ENCODE measurements at places on chromosomes 2 and 18.

GRCh38 chr2:26459991-26460612 is 17.8 kb downstream of the OTOF start:
- no peak for DNase-seq

DNA sequence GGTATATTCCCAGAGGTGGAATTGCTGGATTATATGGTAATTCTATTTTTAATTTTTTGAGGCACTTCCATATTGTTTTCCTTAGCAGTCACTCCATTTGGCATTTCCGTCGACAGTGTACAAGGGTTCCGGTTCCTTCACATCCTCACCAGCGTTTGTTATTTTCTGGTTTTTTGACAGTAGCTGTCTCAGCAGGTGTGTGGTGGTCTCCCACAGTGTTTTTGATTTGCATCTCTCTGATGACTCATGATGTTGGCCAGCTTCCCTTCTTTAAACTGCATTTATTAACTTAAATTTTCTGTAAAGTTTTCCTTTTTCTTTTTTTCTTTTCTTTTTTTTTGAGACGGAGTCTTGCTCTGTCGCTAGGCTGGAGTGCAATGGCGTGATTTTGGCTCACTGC is 19.7 kb downstream of the SH3BP4 start:
- no peak for DNase-seq

DNA sequence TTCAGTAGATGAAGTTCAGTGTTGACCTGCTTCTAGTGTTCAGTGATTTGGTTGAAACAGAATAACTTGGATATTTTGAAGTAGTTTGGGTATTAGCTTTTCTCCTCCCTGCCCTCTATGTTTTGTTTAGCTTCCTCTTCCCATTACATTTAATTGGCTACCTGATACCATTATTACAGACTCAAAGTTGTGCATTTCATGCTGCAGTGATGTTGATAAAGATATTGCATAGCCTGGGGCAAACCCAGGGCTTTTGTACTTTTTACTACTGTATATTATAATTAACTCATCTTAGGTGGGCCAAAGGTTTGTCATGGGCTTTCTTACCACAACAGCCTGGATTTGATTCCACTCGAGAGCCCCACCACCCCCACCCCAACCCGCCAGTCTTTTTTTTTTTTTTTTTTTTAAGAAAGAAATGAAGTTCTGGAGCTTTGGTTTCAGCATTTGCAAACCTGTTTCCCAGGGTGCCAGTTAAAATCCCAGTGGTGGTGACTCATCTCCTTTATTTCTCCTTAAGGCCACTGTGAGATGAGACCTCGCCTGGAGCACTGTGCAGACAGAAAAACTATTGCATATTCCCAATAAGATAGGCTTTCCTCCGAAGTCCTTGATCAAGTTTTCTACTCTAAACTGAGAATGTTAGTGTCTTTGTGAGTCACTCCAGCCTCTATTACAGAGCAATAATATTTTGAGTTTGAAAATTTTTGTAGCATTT is 393.7 kb upstream of the FANCL start:
- no peak for DNase-seq

DNA sequence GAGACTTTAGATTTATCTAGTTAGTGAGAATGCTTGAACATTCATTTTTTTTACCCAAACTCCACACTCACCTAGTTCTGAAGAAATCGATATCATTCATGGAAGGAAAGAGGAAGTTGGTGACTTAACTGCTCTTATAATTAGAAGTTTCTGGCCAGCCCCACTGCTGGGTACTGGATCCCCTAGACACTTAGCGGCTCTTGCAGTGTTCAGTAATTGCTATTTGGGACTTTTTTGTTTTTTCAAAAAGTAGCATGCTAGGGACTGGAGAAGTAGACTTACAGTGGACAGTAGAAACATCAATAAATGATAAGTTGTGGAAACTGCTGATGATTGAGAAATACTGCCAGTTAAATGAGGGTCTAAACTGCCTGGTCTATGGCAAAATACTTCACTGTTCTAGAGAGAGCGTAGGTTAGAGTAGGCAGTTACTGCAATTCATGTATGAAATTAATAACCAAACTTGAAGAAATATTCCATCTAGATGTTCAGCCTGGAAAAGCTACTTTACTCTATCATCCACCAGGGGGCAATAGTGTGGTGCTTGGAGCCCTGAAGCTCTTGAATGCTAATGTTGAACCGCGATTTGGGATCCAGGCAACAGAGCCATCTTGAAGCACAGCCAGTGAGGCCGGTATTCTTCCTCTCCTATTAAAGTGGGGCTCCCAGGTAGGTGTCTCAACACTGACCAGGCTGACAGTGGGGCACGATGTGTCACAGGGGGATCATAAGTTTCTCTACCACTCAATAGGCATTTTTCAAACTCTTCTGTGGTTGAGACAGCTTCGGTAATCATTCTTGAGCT is 146.1 kb upstream of the SESTD1 start:
- no peak for DNase-seq

DNA sequence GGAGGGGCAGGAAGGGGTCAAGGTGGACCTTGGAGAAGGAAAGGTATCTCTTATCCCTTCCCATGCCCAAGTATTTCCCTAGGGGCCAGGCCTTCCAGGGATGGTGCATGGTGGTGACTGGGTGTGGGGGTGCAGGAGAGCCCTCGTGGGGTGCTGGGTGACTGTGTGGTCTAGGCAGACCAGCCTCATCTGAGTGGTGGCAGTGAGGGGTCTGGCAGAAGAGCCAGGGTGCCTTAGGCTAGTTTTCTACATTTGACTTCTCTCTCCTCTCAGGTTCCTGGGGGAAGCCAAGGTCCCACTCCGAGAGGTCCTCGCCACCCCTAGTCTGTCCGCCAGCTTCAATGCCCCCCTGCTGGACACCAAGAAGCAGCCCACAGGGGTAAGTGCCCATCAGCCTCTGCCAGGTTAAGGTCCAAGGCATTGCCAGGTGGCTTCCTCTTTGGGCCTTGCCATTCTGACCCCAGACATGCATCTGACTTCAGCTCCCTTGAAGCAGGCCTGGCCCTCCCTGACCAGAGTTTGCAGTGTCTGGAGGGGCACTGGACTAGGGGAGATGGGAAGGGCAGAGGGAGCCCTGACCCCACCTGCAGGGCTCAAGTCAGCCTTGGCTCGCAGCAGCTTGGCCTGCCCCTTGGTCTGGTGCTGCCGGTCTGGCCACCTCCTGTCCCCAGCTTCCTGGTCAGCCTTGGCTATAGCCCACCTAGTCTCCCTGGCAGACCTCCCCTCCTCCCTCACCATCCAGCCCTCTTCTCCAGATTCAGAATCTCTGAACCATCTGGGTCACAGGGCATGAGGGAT is 49.8 kb downstream of the DYSF start:
- DNase-seq = no peak

DNA sequence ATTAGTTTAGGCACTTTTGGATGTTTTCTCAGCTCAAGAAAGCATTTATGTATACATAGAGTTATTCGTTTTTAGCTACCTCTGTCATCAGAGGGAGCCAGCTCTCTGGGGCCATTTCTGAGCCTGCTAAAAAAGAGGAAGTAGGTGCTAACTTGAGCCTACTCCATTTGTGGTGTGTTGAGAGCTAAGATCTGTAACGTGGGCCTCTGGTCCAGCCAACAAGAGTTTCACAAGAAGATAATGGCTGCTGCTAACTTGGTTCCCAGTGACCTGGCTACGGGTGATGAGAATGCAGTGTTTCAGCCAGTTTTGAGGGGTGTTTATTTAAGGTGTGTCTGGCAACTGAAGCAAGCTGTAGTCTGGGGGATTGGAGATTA is 182.5 kb downstream of the PRKCE start:
- no peak for DNase-seq

DNA sequence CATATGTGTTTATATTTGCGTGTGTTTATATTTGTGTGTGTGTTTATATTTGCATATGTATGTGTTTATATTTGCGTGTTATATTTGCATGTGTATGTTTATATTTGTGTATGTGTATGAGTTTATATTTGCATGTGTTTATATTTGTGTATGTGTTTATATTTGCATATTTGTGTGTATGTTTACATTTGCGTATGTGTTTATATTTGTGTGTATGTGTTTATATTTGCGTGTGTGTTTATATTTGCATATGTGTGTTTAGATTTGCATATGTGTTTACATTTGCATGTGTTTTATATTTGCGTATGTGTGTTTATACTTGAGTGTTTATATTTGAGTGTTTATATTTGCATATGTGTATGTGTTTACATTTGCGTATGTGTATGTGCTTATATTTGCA is 115.7 kb upstream of the CTDP1 start:
- no peak for DNase-seq

DNA sequence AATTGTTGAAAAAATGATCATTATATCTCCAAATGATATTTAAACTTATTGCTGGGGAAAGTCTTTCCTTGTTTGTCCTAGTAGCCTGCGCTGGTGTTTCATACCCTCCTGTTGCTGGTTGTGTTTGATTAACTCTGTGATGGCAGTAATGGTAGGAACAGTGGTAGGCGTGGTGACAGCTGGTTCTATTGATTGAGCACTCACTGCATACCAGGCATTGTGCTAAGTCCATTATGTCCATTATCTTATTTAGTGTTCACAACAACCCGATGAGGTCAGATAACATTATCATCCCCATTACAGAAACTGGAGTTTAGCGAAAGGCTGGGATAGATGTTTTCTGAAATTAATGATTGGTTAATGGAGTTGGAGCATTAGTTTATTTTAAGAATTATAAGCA is 77.8 kb upstream of the STON1 start:
- DNase-seq = no peak

GRCh38 chr2:218238887-218239286 is 21.9 kb downstream of the ARPC2 start:
- DNase-seq = no peak

- no peak for DNase-seq
These were observed 166.3 kb upstream of the SKOR2 start for GRCh38 chr18:47417807-47418206.

- no peak for DNase-seq
These were observed 37.2 kb upstream of the B4GALT6 start for GRCh38 chr18:31721601-31722000.

- DNase-seq = no peak
These were observed 6.6 kb downstream of the ACVR2A start for GRCh38 chr2:147851244-147851930.

DNA sequence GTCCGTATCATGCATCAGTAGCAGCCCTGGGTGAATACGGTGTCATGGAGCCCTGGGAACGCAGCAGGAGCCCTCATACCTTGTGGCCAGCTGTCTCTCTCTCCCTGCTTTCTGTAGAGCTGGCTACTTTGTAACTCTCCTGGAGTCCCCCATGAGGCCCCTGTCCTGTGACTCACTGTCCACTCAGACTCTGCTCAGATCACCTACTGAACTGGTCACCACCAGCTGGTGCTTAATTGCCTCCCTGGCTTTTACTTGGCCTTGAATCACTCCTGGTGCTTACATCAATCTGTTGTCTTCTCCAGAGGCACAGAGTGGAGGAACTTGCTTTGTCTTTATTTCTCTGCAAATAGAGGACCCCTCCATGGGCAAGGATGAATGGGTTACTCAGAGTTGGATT is 172.7 kb downstream of the HRH4 start:
- no peak for DNase-seq

GRCh38 chr2:203476881-203477280 is 58.2 kb downstream of the RAPH1 start:
- DNase-seq = no peak

DNA sequence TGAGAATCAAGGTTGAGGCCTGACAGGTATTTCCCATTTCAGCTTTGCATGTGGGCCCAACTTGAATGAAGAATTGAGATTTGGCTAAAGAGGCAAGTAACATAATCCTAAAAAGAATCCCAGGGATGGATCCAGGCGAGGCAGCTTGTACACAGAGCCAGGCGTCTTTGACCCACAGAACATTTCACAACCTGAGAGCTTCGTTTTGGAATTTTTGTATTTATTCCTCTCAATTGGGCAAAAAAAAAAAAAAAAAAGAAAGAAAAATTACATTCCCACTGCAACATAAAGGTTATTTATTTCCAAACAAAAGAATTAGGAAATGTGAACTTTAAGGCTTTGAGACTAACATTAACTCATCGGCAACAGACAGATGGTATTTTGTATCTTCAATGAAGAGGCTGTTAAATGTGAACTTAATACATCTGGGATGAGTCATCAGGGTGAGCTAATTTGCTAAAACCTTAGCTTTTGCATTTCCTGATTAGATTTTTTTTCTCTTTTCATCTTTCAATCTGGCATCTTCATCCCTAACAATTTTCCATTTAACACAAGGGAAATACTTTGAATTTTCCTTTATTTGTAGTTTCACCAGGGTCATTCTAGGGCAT is 478.5 kb upstream of the TNP1 start:
- DNase-seq = no peak

- DNase-seq = no peak
These were observed 410.3 kb downstream of the LRATD1 start for GRCh38 chr2:15042801-15043217.

DNA sequence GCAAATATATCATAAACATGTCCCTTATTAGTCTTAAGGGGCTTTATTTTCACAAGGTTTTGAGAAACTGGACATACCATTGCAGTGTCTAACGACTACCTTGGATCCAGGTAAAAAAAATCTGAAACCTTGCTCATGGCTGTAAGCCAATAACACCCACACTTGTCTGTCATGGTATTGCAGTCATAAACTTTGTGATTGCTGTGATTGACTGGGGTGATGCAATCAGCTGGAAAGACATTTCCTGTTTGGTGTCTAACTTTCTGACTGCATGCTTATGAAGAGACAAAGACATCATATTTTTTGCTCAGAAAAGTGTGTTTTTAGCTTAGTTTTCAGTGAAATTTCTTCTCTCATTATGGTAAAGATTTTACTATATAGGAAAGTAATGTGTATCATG is 635.0 kb downstream of the TSN start:
- DNase-seq = no peak

DNA sequence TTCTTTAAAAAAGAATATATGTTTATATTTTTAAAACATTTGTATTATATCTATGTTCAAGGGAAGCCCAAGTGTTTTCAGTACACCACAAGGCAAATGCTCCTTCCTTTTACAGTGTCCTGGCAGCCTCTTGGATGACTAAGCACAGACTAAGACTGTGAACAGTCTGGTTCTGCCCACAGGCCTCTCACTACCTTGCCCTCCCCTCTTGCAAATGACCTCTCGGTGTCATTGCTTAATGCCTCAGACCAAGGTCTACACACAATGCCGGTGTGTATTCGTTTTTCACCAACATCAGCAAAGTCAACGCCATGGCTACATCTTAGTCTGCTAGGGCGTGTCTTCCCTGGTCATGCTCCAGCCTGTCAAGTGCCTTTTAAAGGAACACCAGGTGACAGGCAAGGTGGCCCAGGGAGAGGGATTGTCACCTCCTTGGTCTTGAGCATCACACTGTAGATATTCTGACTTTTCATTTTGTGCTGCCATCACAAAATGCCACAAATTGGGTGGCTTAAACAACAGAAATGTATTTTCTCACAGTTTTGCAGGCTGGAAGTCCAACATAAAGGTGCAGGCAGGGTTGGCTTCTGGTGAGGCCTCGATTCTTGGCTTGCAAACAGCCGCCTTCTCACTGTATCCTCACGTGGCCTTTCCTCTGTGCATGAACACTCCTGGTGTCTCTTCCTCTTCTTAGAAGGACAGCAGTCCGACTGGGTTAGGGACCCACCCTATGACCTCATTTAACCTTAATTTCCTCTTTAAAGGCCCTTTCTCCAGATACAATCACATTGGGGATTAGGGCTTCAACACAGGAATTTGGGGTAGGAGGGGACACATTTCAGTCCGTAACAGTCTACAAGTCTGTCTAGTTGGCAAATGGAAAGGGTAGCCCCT is 266.5 kb downstream of the KLHL29 start:
- no peak for DNase-seq
